DMS53 (cell line): ENCODE measurements at places on chromosomes 2 and 18.

DNA sequence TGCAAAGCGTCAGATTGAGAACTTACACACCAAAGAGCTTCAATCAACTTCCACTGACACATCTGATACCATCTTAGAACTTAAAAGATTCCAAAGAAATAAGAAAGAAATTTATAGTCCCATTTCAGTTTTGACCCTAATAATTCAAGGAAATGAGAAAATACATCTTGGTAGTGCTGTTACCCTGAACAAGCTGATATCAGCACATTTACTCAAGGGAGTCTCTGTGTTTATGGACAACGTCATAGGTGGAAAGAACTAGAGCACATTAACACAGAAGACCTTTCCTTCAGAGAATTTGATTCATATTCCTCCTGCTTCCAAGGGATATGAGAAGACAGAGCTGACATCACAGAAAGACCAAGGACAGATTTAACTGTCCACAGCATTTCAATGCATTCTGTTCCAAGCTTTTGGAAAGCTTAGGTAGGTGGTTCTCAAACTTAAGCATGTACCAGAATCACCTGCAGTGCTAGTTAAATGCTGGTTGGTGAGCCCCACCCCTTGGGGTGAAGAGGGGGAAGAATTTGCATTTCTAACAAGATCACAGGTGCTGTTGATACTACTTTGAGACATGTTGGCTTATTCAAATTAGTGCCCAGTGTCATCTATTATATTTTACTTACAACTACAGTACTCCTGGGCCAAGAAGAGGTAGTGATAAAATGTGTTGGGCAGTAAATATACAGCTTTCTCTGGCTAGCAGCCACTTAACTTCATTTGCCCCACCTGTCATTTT is 59.8 kb downstream of the LDAH start:
- DNase-seq = no peak

- no peak for DNase-seq
Measured at GRCh38 chr2:182210669-182211068, 216.2 kb downstream of the PDE1A start.

DNA sequence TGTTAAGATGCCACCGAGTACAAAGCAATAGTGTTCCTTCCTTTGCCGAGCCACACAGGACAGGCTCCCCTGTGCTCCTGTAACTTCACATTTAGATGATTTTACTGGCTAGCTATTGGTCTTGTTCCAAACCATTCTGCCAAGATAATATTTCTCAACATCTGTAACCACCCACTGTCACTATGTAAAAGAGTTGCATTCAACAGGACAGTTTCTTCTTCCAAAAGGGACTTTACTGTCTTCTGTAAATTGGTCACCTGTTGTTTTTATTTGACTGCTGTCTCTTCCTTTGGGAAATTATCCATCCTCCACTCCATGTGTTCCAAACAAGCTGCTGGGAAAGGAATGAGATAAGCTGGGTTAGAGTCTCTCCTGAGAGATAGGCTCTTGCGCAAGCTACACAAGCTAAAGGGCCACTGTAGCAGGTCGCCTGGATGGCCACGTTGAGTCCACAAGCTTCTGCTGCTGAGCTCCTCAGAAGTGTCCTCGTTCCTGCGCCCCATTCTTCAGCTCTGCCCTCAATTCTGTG is 14.4 kb upstream of the BZW1 start:
- no peak for DNase-seq

- DNase-seq = peak; percentile 75
Measured at GRCh38 chr2:11738589-11739436, 7.6 kb upstream of the LPIN1 start.

- peak; percentile 27 for DNase-seq
Measured at GRCh38 chr2:28423856-28424605, 31.4 kb downstream of the FOSL2 start.

- DNase-seq = no peak
Measured at GRCh38 chr2:173030561-173031490, 44.8 kb upstream of the MAP3K20 start.

DNA sequence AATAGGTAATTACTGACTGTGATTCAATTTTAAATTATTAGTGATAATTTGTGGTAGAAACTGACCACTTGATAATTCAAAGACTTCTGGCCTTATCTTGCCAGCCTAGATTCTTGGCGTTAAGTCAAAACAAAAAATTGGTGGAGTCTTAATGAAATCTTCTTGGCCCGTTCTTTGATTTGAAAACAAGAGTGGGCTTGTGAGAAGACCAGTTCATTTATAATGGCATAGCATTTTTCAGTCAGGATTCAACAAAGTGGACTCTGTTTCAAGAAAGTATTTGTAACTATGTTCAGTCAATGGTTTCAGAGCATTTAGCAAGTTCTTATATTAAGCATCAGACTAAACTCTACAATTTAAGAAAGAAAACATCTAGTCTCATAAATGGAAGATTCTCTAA is 26.0 kb downstream of the ITGA4 start:
- no peak for DNase-seq

DNA sequence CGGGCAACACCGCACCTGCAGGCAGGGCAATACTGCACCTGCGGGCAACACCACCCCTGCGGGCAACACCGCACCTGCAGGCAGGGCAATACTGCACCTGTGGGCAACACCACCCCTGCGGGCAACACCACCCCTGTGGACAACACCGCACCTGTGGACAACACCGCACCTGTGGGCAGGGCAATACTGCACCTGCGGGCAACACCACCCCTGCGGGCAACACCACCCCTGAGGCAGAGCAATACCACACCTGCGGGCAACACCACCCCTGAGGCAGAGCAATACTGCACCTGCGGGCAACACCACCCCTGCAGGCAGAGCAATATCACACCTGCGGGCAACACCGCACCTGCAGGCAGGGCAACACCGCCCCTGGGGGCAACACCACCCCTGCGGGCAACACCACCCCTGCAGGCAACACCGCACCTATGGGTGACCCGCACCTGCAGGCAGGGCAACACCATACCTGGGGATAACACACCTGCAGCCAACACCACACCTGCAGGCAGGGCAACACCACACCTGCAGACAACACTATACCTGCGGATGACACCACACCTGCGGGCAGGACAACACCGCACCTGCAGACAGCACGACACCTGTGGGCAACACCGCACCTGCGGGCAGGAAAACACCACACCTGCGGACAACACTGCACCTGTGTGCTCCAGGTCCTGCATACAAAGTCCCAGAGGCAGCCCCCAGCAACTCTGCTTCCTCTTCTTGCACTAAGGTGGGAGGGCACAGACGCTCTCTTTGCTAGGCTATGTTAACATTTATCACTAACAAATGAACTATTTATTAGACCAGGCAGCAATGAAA is 57.7 kb downstream of the EIPR1 start:
- no peak for DNase-seq

DNA sequence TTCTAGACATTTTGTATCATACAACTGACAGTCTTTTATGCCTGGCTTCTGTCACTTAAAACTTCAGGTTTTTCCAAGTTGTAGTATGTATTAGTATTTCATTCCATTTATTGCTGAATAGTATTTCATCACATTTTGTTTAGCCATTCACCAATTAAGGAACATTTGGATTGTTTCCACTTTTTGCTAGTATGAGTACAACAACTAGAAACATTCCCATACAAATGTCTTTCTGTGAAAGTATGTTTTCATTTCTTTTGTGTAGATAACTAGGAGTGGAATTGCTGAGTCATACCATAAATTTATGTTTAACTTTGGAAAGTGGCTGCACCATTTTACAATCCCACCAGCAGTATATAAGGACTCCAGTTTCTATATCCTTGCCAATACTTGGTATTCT is 135.9 kb downstream of the ATAD2B start:
- no peak for DNase-seq

DNA sequence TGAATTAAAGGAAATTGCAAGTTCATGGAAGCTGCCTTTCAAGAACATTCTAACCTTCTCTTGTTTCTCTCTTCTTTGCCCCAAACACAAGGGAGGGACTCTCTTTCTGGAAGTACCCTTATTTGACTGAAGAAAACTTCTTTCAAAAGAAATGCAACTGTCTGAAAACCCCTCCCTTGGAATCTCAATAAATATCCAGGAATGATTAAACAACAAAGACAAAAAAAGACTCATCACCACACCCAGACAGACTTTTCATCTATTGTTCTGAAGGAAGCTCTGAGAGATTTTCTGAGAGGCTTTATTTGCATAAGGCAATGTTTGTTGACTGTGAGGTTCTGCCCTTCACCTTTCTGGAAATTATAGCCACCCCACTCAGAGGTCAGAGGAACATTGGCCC is 1260.9 kb downstream of the LRP1B start:
- DNase-seq = no peak

GRCh38 chr2:75602724-75603342 is 42.1 kb upstream of the EVA1A start:
- DNase-seq = peak; percentile 45

DNA sequence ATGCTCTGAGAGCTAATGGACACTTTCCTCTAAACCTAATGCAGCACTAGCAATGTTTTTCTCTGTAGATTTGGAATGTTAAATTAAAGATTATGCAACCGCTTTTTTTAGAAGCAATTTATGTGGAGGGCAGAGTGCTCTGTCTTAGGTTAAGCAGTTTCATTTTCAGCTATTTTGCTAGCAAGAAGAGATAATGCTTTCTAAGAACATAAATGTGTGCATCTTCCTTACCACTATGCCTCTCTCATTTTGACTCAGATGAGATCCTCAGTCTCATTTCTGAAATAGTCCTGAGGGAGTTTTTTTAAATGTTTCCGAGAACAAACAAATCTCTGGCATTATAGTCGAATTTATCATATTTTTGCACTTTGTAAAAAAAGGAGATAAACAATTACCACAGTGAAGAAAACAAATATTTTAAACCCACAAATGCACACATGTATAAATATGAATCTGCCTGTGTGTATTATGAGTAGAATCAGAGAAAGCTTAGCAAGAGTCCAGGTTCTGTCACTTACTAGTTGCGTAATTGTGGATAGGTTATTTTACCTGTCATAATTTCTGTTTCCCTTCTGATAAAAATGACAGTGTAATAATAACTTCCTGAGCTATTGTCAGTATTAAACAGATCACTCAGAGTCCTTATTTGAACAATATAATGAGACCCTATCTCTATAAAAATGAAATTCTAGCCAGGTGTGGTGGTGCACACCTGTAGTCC is 207.7 kb upstream of the CRIM1 start:
- DNase-seq = no peak

DNA sequence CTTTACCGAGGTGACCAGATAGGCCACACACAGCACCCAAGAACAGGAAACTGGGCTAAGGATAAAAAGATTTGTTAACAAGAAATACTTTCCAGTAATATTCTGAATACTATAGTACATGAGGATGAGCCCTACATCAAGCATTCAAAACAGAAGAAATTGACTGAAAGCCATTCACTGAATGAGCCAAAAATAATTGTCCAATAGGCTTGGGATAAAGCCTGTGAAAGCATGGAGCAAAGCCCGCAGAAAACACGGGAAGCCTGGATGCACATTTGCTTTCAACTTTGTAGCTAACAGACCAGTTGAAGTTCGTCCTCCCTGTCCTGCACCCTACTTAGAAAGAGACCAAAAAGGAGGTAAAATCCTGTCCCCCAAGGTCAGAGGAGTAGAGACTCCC is 56.3 kb downstream of the DIPK1C start:
- DNase-seq = no peak

GRCh38 chr2:63530704-63531279 is 57.5 kb downstream of the WDPCP start:
- no peak for DNase-seq

DNA sequence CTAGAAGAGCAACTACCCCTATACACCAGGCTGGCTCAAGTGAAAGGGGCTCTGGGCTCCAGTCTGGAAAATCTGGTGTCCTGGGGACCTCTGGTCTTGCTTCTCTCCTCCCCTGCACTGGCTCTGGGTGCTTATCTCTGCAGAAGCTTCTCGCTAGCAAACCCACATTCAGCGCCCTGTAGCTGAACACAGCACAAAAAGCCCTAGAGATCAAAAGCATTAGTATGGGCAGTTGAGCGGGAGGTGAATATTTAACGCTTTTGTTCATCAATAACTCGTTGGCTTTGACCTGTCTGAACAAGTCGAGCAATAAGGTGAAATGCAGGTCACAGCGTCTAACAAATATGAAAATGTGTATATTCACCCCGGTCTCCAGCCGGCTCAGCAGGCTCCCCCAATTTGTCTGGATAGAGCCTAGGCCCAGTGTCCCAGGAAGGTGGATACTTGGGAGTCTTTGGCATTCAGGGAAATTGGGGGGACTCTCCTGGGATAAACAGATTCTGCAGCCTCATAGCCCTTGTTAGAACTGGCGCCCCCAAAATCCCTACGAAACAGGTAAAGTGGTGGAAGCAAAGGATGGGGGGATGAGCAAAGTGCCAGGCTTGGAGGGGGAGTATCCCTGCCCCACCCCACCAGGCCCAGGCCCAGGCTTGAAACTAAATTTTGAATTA is 2.5 kb upstream of the HOXD4 start:
- DNase-seq = no peak

GRCh38 chr2:207474863-207475485 is 54.8 kb upstream of the CREB1 start:
- DNase-seq = peak; percentile 76

DNA sequence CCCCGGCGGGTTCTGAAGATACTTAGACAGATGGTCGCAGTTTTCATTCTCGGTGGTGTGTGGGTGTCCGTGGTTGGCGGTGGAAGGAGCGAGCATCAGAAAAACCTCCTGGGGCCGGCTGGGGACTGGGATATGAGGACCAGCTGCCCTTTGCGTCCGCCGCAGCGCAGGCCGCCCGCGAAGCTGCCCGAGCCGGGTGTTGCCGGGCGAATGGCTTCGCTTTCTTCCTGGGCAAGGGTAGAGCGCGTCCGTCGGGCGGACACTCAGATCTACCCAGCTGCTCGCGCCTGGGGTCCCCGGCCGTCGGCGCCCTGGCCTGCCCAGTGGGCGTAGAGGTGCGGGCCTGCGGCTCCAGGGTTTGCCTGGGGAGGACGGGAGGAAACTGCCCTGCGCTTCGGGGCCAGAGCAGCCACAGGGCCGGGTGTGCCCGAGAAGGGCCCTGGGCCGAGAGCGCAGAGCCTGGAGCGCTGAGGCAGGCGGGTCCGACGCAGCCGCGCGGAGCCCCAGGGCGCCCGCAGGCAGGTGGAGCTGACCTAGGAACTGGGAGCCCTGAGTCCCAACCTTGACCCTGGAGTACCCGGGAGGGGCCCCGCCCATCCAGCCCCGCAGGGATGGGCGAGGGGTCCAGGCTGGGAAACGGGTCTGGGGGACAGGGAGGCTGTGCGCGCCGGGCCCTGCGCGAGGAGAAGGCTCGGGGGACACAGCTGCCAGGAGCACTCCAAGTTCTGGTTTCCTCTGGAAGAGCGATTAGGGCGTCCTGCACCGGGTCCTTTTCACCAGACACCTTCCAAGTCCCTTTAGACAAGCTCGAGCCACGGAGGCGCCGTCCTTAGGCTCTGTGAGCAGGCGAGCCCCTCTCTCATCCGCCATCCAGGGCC is 1.3 kb downstream of the TWIST2 start:
- DNase-seq = no peak
